Fibroblast of lung (primary cell): ENCODE measurements at places on chromosomes 4 and X. TPM values are rescaled to one million over a fixed set of nuclear protein-coding genes. Genes with fewer than 3 reads are reported as not detected.

GRCh38 chr4:17490575-17491059, 21.3 kb downstream of the QDPR start:
- peaks cover 5% of the 10 kb centered on the region for H3K4me1 ChIP-seq
- peaks cover 9% of the 10 kb centered on the region for H3K36me3 ChIP-seq
- no peak for DNase-seq
- no peak overlapping the region for H3K4me3 ChIP-seq

The PUDP gene
- 4.1 and 7.6 TPM in 2 replicates for total RNA-seq

The PNCK gene
- total RNA-seq: 0.26 and 0.33 TPM in 2 replicates

- H3K27me3 ChIP-seq: no peaks in the 10 kb centered on the region
- no peaks in the 10 kb centered on the region for H3K36me3 ChIP-seq
- peak; percentile 23 for DNase-seq
- no peak overlapping the region for H3K4me3 ChIP-seq
Measured at GRCh38 chr4:101366331-101366730, 19.0 kb upstream of the PPP3CA start.
